ENCODE measurements at places on chromosomes 7 and 10. TPM values are rescaled to one million over a fixed set of nuclear protein-coding genes. Genes with fewer than 3 reads are reported as not detected.

Gene TMEM229A
- not detected for total RNA-seq

DNA sequence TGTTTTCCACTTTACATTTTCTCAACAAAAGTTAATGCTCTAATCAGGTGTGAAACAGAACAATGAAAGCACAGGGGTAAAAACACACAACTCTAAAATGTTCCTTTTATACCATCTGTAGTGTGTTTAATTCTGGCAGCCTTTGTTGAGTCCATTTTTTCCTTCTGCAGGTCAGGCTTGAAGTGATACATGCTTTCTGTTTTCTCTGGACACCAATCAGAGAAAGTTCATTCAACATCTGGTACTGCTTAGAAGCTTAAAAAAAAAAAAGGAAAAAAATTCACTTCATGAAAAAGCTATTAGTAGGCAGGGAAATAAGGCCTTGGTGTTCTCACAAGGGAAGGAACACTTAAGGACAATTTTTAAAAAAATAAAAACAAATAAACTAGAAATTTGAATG lies 231.3 kb upstream of the RHOBTB1 start:
- no peaks in the 10 kb centered on the region for H3K27me3 ChIP-seq
- no peak for DNase-seq
- no peak overlapping the region for H3K27ac ChIP-seq
- H3K4me1 ChIP-seq, result no peaks in the 10 kb centered on the region

DNA sequence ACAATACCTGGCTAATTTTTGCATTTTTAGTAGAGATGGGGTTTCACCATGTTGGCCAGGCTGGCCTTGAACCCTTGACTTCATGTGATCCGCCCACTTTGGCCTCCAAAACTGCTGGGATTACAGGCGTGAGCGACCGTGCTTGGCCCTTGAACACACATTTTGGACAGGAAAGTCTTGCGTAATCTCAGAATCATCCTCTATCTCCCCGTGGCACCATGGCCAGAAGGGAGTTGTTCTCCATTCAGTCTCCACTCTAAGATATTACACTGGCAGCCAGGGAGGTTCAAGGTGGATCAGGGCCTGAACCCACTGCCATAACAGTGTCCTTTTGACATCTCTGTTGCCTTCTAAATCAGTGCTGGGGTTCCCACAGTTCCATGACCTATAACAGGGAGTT lies 29.2 kb upstream of the GALNTL5 start:
- H3K27ac ChIP-seq, result no peak overlapping the region
- no peaks in the 10 kb centered on the region for H3K27me3 ChIP-seq
- peaks cover 1% of the 10 kb centered on the region for H3K4me1 ChIP-seq

GRCh38 chr10:58706836-58707235 lies 194.2 kb downstream of the BICC1 start:
- H3K36me3 ChIP-seq, result no peaks in the 10 kb centered on the region
- no peaks in the 10 kb centered on the region for H3K4me1 ChIP-seq
- H3K27me3 ChIP-seq, result no peaks in the 10 kb centered on the region

GRCh38 chr10:60148266-60148840 lies 241.3 kb downstream of the ANK3 start:
- no peak overlapping the region for H3K4me3 ChIP-seq
- H3K27me3 ChIP-seq, result no peaks in the 10 kb centered on the region
- H3K4me1 ChIP-seq, result no peaks in the 10 kb centered on the region
- no peak overlapping the region for H3K27ac ChIP-seq

- H3K36me3 ChIP-seq, result no peaks in the 10 kb centered on the region
- H3K27me3 ChIP-seq, result no peaks in the 10 kb centered on the region
- peaks cover 4% of the 10 kb centered on the region for H3K4me1 ChIP-seq
- no peak for DNase-seq
- H3K4me3 ChIP-seq, result no peak overlapping the region
Observed at GRCh38 chr10:120689777-120690529, 161.2 kb upstream of the WDR11 start.

GRCh38 chr10:17792991-17793390 lies 16.2 kb upstream of the MRC1 start:
- no peak overlapping the region for H3K4me3 ChIP-seq
- H3K4me1 ChIP-seq, result no peaks in the 10 kb centered on the region
- DNase-seq, result no peak
- no peak overlapping the region for H3K27ac ChIP-seq

Measured in spleen (tissue), 13 donors.